Cardiac muscle cell (in vitro differentiated cells and primary cell): ENCODE measurements at places on chromosomes 1 and 21. TPM values are rescaled to one million over a fixed set of nuclear protein-coding genes. Genes with fewer than 3 reads are reported as not detected.

- DNase-seq, result no peak
These were observed 51.2 kb downstream of the STUM start for GRCh38 chr1:226599636-226600238.

ETV3L gene
- total RNA-seq, result not detected in 2 replicates

DNA sequence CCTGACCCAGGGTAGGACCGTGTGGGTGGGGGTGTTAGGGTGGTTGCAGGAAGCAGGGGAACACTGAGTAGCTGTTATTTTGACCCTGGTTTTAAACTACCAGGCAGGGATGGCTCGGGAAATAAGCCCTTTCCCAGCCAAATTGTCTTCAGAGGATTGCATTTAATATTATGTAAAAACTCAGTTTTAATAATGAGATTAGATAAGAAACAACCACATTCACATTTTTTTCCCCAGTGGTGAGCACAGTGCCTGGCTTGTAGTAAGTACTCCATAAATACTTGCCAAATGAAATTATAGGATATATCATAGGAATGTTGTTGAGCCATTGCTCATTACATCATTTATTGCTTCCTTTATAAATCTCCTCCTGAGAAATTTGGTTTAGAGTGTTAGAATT lies 3.1 kb upstream of the ACP6 start:
- no peak for DNase-seq

LDLRAD1 gene
- total RNA-seq, result not detected in 2 replicates

GRCh38 chr1:85374160-85374559 lies 90.8 kb downstream of the DDAH1 start:
- peak; percentile 54 for DNase-seq

KDF1 gene
- 0.63 and 0.67 TPM in 2 replicates for total RNA-seq

VCAM1 gene
- 483 and 718 TPM in 2 replicates for total RNA-seq

ZBTB21 gene
- total RNA-seq, result 3.1 and 3.7 TPM in 2 replicates

DENND2C gene
- 1.8 TPM in 2 replicates for total RNA-seq

- no peak for DNase-seq
These were observed 102.7 kb upstream of the C21orf91 start for GRCh38 chr21:17921579-17922530.

- no peak for DNase-seq
These were observed 2.0 kb downstream of the PTPRF start for GRCh38 chr1:43532716-43533115.

- DNase-seq, result no peak
These were observed 178.8 kb downstream of the SDCCAG8 start for GRCh38 chr1:243434594-243434993.

SF3B4 gene
- total RNA-seq, result 18.1 and 19.1 TPM in 2 replicates

DNA sequence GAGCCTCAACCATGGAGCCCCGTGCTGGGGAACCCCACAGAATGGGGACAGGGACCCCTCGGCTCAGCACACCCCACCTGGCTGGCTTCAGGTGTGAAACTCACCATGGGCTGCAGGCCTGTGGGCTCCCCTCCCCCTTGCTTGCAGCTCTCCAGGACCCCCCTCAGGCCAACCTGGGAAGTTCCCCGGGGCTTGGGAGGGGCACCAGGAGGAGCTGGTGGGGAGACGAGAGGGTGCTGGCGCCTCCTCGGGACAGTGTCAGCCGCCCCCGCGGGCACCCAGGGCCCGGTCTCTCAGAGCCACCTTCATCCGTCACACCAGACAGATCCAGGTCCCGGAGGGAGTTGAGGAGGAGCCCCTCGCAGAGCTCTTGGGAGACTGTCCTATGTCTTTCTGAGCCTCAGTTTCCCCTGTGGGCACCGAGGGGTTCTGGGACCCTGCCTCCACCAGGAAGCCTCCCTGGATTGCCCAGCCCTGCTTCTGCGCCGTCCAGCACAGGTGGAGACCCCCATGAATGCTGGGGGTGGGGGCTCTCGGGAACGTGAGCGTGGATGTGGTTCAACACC lies 657 bp upstream of the TNFRSF18 start:
- DNase-seq, result no peak

- DNase-seq, result no peak
These were observed 216.1 kb downstream of the RPS6KC1 start for GRCh38 chr1:213266983-213267772.

DNA sequence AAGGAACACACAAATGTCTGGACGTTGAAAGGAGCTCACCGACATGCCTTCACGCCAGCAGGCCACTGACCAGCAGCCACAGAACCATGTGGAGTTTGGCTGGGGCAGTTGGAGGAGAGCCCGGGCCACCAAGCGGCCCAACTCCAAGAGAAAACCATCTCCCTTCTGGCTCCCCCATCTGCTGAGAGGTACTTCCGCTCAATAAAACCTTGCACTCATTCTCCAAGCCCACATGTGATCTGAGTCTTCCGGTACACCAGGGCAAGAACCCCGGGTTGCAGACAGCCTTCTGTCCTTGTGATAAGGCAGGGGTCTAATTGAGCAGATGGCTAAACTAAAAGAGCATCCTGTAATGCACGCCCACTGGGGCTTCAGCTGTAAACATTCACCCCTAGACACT lies 24.4 kb downstream of the RGS4 start:
- DNase-seq, result no peak

DNA sequence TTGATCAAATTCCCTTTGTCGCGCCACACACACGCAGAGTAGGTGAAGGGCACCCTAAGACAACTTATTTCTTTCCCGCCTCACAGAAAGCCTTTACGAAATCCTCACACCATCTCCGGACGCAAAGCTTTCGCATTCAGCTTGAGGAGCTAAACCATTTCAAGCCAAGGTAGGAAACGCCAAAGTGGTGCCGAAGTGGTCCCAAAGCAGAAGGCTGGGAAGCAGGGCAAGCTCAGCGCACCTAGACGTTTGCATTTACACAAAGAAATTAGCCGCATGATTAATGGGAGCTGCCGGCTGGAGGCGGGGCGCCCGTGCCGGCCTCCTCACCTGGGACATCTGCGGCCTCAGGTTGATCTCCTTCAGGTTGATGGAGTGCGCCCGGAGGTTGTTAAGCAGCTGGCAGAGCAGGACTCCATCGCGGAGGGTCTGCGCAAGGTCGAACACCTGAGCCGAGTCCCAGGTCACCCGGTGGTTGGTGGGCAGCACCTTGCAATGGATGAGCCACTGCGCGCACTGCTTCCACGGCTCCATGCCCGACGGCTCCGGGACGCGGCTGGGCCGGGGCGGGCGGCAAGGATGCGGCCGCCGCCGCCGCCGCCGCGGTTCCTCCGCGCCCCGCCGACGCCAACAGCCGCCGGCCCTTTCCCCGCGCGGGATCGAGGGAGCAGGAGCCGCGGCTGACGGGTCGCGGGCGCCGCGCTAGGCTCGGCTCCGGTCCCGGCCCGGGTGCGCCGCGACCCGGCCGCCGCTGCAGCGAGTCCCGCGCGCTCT lies 457 bp downstream of the VAV3 start:
- DNase-seq, result peak; percentile 25

NUDC gene
- 73.8 and 99.6 TPM in 2 replicates for total RNA-seq

DNA sequence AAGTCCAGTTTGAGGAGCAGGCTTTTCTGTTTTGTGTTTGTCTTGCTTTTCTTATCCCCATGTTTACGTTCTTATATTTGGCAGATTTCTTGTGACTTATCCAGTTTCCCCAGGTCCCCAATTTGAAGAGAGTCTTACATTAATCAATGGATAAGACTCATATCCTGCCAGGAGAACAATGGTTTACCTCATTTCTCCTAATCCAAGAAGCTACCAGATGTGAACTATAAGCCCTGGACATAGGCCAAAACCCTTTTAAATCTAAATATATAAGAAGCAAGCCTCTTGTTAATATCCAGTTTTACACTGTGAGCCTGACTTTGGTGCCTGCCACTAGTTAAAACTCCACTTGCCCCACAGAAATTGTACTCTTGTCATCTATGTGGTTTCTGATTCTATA lies 15.1 kb upstream of the COP1 start:
- DNase-seq, result no peak

- peak; percentile 12 for DNase-seq
These were observed 973.7 kb downstream of the LTN1 start for GRCh38 chr21:28018741-28019669.

FALEC gene
- 3.9 TPM in 1 of 2 replicates, not detected in the other for total RNA-seq

DNA sequence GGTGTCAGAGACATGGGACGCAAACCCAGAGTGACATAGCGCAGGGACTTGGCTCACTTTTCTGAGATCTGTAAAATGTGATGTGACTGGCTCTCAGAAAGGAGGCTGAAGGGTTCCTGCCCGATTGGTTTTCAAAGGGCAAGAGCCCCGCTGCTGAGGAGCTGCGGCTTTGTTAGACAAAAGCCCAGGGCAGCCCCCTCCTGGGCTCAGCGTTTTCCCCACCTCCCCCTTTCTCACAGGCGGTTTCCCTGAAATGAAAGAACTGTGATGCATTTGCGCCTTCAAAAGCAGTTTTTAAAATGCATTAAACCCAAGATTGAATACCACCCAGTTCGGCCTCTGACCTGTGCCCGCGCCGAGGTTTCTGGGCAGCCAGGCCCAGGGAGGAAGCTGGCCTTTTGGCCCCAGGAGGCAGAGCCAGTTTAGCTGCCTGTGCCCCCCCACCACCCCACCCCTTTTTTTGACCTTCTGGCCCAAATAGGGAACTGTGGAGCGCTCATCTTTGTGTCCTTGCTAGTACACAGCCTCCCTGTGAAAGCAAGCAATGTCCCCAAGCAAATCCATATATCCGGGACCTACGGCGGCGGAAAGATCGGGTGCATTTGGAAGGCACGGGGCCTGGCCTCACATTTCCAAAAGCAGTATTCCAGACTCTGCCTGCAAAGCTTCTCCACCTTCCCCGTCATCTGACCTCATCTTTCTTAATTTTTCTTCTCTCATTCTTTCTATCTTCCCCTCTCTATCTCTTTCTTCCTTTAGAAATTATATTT lies 28.6 kb downstream of the CD247 start:
- DNase-seq, result peak; percentile 26

RNU1-3 gene
- under 0.01 TPM in 2 replicates for total RNA-seq

DNA sequence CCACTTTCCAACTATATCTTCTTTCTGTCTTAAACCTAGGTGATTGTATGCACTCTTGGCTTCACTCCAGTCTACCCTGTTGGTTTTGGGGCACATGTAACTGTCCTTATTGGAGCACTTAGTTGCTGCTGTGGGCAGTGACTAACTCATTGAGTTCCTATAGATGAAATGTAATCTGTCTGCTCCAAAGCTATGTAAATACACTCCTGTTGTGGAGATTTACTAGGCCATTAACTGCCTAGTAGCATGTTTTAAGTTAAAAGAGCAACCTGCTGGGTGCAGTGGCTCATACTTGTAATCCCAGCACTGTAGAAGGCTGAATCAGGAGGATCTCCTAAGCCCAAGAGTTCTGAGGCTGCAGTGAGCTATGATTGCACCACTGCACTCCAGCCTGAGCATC lies 137.6 kb downstream of the ZMYM4 start:
- no peak for DNase-seq

KCNN3 gene
- 0.81 and 1.5 TPM in 2 replicates for total RNA-seq

DNA sequence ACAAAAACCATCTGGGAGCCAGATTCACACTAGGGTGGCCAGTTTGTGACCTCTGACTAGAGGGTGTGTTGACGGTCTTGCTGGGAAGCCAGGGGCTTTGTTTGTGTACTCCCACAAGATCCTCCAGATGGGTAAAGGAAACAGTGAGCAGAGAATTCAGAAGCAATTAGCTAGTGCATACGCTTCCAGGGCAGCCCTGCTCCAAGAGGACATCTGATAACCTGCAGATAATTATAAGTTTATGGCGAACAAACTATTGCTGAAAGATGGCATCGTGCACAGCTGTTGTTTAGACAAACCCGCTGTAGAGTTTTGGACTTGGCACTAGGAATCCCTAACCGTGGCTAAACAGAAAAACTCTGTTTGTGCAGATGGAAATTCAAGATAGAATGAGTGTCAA lies 326.4 kb downstream of the TGFB2 start:
- DNase-seq, result no peak

AKIRIN1 gene
- 93.6 and 125 TPM in 2 replicates for total RNA-seq

- DNase-seq, result no peak
These were observed 15.4 kb upstream of the GUCA2B start for GRCh38 chr1:42137766-42138165.

GRCh38 chr1:229286099-229286766 lies 15.3 kb downstream of the RAB4A start:
- DNase-seq, result no peak

DNA sequence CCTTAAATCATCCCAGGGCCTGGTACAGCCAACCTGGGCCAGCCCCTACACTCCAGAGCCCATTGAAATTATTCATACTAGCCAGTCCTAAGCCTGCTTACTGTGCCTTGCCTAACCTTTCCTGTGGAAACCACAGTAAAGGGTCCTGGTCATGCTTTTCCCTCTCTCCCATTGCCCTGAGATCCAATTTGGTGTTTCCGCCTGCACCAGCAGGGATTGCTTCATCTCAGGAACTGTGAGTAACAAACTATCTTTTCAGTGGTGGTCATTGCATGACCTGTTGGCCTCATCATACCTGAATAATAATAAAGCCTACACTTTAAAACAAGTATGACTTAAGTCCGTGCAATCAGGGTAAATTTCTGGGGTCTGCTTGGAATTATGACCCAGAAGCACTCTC lies 18.7 kb upstream of the GALNT2 start:
- DNase-seq, result no peak

GRCh38 chr1:183987593-183988318 lies 49.8 kb downstream of the COLGALT2 start:
- peak; percentile 52 for DNase-seq

BATF3 gene
- total RNA-seq, result 1.6 and 1.8 TPM in 2 replicates

DNA sequence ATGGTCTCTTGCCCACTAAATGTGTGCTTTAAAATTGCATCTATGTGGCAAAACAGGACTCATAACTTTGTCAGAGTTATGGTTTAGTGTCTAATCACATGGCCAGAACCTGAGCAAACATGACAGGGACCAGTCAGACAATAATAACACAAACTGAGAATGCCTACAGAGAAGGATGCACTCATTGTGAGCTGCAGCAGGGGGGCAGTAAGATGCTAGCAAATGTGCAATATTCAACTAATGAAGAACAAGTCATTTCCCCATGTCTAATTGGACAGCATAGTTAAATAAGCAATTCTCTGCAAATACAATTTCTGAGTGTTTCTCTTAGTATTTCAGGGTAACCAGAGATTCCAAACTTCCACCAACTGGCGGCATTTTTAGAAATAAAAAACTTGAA lies 30.8 kb downstream of the SPAG17 start:
- DNase-seq, result peak; percentile 11

DNA sequence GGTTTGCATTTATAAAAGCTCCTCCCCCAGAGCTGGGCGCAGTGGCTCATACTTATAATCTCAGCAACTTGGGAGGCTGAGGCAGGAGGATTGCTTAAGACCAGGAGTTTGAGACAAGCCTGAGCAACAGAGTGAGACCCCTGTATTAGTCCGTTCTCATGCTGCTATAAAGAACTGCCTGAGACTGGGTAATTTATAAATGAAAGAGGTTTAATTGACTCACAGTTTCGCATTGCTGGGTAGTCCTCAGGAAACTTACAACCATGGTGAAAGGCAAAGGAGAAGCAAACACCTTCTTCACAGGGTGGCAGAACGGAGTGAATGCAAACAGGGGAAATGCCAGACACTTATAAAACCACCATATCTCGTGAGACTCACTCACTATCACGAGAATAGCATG lies 52.5 kb downstream of the ZNF684 start:
- DNase-seq, result no peak
